ENCODE measurements at places on chromosomes 5 and 9. TPM values are rescaled to one million over a fixed set of nuclear protein-coding genes. Genes with fewer than 3 reads are reported as not detected.
A peak's percentile ranks its signal among the peaks of the same experiment; 100 is the strongest.

PCDHB15 gene
- total RNA-seq: not detected

SLCO6A1 gene
- not detected for total RNA-seq

DNA sequence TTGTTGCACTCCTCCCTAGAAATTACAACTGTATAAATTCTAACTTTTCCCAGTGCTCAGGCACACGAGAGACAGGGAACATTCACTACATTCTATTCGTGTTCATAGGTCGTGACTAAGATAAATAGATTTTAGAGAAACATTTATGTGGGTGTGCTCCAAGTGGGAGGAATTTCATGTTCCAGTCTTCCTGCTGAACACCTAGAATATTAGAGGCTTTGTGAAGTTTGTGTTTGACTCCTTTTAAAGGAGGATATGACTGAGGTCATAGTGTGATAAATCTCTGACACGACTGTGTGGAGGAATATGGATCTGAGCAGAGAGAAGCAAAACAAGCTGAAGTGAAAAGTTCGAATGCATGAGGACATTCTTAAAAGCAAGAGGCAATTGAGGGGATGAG, 355.3 kb downstream of the ZSWIM6 start:
- no peaks in the 10 kb centered on the region for H3K36me3 ChIP-seq
- no peak overlapping the region for H3K27ac ChIP-seq
- H3K27me3 ChIP-seq: peaks cover 5% of the 10 kb centered on the region
- no peaks in the 10 kb centered on the region for H3K4me1 ChIP-seq

DNA sequence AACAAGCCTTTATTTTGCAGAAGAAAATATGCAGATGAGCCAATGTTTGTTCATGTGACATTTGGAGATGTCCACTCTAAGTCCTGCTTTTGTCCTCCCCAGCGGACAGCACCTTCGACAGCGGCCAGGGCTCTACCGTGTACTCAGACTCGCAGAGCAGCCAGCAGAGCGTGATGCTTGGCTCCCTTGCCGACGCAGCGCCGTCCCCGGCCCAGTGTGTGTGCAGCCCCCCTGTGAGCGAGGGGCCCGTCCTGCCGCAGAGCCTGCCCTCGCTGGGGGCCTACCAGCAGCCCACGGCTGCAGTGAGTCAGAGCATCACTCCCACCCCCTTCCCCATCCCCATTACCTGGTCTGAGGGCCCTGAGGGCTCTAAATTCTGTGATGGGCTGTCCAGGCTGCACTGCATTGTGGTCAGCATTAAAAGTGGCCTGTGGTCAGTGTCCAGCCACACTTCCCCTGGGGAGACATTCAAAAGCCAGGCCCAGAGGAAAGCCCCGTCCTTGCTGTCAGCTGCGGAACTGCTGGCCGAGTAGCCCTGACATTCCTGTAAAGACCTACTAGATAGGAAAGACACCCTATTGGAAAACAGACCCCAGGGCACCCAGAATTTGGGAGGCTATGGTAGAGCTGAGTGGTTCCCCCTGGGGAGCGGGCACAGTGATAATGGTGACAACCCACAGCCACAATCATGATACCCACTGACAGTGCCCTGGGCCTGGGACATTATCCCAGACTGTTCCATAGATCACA, 69.0 kb downstream of the WNK2 start:
- H3K36me3 ChIP-seq: no peaks in the 10 kb centered on the region
- no peaks in the 10 kb centered on the region for H3K27me3 ChIP-seq
- H3K4me1 ChIP-seq: no peaks in the 10 kb centered on the region
- no peak for DNase-seq

DNA sequence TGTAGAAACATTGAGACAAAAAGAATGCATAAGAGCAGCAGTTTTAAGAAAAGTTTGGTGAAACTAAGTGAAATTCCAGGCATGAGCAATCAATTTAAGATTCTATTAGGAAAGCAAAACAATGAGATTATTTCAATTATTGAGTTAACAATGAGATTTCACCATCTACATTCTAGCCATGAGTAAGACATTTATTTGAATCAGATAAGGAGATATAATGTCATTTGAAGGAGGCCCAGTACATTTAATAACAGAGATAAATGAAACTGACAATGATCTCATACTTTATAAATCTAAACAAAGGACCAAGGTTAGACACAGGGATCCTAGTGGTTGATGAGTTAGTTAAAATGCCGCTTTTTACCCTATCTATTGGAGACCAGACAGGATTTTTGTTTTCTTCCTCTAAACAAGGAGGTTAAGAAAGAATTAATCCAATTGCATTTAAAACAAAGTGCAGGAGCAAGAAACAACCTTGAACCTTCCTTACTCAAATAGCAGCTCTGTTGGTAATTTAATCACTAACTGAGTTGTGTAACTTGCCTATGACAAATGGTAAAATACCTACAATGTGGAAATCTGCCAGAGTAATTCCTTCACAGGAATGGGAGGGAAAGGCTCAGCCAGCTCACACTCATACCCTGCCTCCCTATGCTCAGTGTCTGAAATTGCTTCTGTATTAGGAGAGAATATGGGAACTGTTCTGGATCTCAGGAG, 103.5 kb upstream of the NR3C1 start:
- H3K36me3 ChIP-seq: no peaks in the 10 kb centered on the region
- no peak overlapping the region for H3K27ac ChIP-seq
- no peaks in the 10 kb centered on the region for H3K27me3 ChIP-seq
- no peak overlapping the region for H3K4me3 ChIP-seq

GRCh38 chr5:88792144-88792840, 90.7 kb downstream of the MEF2C start:
- peaks cover 51% of the 10 kb centered on the region for H3K4me1 ChIP-seq
- H3K27ac ChIP-seq: peak overlapping the region; percentile 57
- H3K36me3 ChIP-seq: peaks cover 58% of the 10 kb centered on the region
- no peak for DNase-seq
- no peak overlapping the region for H3K4me3 ChIP-seq

- H3K4me1 ChIP-seq: peaks cover 5% of the 10 kb centered on the region
- no peak overlapping the region for H3K4me3 ChIP-seq
- no peaks in the 10 kb centered on the region for H3K36me3 ChIP-seq
- DNase-seq: no peak
- no peak overlapping the region for H3K27ac ChIP-seq
- no peaks in the 10 kb centered on the region for H3K27me3 ChIP-seq
These were observed 6.5 kb downstream of the LIX1 start for GRCh38 chr5:97135868-97136267.

GRCh38 chr9:78559449-78559885, 262.5 kb downstream of the PSAT1 start:
- H3K27me3 ChIP-seq: no peaks in the 10 kb centered on the region
- no peak overlapping the region for H3K4me3 ChIP-seq
- no peak for DNase-seq
- no peaks in the 10 kb centered on the region for H3K4me1 ChIP-seq
- no peak overlapping the region for H3K27ac ChIP-seq

DNA sequence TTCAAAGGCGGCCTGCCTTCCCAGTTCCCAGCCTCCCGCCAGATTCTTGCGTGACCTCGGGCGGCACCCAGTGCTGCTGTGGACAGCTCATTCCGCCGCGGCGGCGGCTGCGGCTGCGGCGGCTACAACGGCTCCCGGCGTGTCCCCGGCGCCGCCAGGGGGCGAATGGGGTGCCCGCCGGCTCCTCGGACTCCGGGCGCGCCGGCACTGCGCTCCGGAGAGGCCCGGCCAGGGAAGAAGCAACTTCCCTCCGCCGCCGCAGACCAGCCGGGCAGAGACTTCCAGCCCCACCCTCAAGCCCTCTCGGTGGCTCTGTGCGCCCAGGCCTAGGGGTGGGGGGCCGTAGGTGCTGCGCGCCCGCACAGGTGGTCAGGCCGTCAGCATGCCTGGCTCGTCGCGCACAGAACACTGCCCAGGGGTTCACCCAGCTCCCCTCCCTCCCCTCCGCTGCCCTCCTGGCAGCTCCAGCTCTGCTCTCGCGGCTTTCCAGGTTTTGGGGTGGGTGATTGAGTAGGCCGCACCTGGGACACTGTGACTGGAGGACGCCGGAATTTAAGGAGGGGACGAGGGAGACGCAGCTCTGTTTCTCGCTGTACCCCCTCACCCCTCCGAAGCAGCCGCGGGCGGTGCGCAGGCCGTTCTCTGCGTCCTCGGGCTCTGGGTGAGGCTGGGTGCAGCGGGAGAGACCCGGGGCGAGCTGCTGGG, 20.2 kb downstream of the IGIP start:
- peak; percentile 62 for DNase-seq
- H3K4me3 ChIP-seq: peak overlapping the region; percentile 52
- H3K4me1 ChIP-seq: peaks cover 26% of the 10 kb centered on the region
- H3K27ac ChIP-seq: no peak overlapping the region
- H3K27me3 ChIP-seq: peaks cover 21% of the 10 kb centered on the region

- no peaks in the 10 kb centered on the region for H3K27me3 ChIP-seq
- no peak for DNase-seq
- H3K4me1 ChIP-seq: no peaks in the 10 kb centered on the region
- H3K36me3 ChIP-seq: peaks cover 30% of the 10 kb centered on the region
These were observed 29.5 kb downstream of the CAAP1 start for GRCh38 chr9:26863074-26863473.

GRCh38 chr5:35921930-35922329, 16.5 kb downstream of the CAPSL start:
- DNase-seq: no peak
- no peaks in the 10 kb centered on the region for H3K36me3 ChIP-seq
- no peak overlapping the region for H3K27ac ChIP-seq
- H3K4me1 ChIP-seq: peaks cover 7% of the 10 kb centered on the region
- H3K27me3 ChIP-seq: peaks cover 21% of the 10 kb centered on the region

SPATA31E1 gene
- total RNA-seq: not detected

GRCh38 chr5:169960659-169961058, 19.6 kb downstream of the INSYN2B start:
- no peak overlapping the region for H3K4me3 ChIP-seq
- DNase-seq: no peak
- H3K27me3 ChIP-seq: no peaks in the 10 kb centered on the region

GRCh38 chr9:38319496-38320173, 72.9 kb upstream of the ALDH1B1 start:
- H3K4me1 ChIP-seq: peaks cover 14% of the 10 kb centered on the region
- no peaks in the 10 kb centered on the region for H3K36me3 ChIP-seq
- DNase-seq: no peak
- peaks cover 4% of the 10 kb centered on the region for H3K27me3 ChIP-seq
- H3K4me3 ChIP-seq: no peak overlapping the region
- no peak overlapping the region for H3K27ac ChIP-seq

- no peak overlapping the region for H3K27ac ChIP-seq
- no peaks in the 10 kb centered on the region for H3K4me1 ChIP-seq
- H3K27me3 ChIP-seq: peaks cover 6% of the 10 kb centered on the region
These were observed 18.2 kb upstream of the TSSK1B start for GRCh38 chr5:113452941-113453340.

Measured in activated B cell treated with CpG ODN at 0.5 μM for 24 hours (primary cell).